ENCODE measurements at places on chromosomes 3 and 15.

DNA sequence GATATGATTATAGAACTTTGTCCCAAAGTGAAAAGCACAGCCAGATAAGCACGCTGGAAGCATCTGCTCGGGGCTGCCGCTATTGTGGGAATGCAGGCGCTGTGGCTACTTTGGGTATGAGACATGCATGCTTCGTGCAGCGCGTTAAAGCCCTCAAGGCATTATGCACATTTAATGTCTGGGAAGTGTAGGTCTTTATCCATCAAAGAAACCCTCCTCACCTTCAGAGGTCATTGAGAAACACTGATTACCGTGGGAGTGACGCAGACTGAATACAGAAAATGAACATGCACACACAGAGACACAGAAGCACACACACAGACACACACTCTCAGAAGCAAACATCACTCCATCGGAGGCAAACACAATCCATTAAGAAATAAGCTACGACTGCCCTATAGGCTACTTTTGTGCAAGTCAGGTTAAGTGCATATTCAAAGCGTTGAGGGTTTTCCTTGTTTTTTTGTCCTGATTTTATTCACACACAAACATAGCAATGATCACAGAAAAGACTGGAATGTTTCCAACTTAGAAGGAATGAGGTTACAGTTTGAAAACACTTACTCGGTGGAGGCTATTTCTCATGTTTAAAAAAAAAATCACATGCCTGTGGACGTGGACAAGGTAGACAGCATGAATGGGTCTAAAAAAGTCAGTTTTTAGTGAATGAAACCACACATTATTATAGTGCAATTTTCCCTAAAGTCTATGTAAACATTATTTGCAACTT lies 68.5 kb downstream of the PLCH1 start:
- DNase-seq: no peak

GRCh38 chr3:169029674-169030285 lies 633.7 kb downstream of the MECOM start:
- DNase-seq: no peak

GRCh38 chr3:72538070-72538745 lies 310.0 kb downstream of the SHQ1 start:
- peak; percentile 67 for DNase-seq

DNA sequence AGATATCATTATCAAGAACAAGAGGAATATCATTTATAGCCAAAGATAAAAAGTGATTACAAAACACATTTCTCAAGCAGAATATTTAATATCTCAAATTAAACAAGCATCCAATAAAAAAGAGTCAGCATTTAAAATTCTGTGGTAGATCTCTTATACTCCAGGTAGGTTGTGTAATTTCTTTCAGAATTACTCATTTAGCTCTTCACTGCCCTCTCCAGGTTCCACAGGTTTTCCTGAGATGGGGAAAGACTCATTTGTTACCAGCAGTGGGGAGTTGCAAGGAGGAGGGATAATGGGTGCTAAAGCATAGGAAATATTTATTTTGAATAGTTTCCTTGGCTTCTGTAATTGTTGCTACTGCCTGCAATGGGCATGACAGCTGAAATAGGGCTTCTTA lies 83.1 kb upstream of the RASGRP1 start:
- DNase-seq: no peak

DNA sequence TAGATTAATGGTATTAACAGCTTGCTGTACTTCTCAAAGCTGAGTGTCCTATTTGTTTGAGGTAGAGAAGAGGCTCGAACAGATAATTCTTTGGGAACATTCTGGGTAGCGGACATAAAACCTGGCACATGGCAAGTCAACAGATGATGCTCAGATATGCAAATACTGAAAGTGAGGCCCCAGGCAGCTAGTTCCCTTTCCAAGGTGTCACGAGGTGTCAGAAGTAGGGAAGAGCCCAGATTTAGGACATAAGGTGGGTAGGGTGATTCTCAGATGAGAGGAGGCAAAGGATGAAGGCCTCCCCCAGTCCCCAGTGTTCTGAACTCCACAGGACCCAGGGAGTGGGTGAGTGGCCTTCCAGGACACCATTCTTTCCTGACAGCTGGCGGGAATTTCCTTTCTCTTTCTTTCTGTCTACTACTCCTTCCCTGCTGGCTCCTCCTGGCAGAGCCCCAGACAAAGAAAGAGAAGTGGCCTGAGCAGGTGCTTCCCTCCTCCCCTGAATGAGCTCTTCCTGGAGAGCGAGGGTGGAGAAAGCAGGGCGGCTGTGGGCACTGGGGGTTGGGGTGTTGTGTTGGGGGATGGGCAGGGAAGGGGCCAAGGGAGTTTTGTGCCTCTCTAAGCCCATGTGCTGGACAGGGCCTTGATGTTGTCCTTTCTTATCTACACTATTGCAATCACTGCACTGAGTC lies 87.5 kb downstream of the CORO2B start:
- DNase-seq: no peak

GRCh38 chr3:57314204-57314603 lies 21.7 kb upstream of the ASB14 start:
- no peak for DNase-seq

DNA sequence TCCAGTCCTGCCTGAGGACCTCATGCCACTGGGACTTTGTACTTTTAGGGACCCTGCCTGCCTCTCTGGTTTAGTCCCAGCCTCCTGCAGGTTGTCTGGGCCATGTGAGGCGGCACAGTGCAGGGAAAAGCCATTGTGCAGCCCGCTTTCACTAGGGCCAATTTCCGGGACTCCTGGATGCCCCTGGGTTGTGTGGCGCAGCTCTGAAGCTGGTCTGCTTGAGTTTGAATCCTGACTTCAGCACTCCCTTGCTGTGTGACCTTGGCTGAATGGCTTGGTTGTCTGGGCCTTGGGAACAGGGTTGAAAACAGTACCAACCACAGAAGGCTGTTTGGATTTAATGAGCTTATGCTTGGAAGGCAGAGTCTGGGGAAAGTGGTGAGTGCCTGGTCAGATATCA lies 8.3 kb downstream of the TEX264 start:
- DNase-seq: no peak

- no peak for DNase-seq
These were observed 95.5 kb upstream of the SETMAR start for GRCh38 chr3:4207672-4208071.

DNA sequence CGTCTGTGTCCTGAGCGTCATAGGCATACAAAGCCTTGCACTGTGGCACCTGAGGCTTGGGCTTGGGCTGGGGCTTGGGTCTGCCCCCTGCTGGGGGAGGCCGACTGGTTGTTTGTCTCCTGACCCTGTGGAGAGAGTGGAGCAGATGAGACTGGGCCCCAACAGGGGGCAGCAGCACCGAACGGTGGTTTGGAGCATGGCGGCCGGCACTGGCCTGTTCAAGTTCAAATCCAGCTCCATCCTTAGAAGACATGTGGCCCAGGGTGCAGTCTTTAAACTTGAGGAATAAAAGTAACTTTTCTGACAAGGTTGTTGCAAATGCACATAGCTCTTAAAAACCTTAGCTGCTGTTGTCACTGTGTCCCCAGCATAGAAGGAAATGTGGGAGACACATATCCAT lies 33.3 kb downstream of the CCNB2 start:
- peak; percentile 32 for DNase-seq

DNA sequence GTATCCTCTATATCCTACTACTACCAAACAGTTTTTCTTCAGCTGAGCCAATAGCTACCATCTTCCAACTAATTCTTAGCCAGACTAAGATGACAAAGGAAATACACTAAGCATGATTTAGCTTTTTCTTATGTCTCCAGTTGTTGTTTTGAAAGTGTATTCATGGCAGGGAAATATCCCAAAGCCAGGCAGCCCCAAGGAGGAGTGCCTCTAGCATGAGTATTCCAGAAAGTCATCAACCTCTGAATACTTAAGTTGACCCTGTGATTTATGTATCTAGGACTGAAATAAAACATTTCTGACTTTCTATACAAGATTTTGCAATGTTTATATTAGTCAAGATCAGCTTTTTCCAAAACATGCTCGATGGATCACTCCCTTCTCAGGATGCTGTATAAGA lies 449.1 kb downstream of the IL5RA start:
- no peak for DNase-seq

GRCh38 chr15:69486481-69487110 lies 34.0 kb downstream of the RPLP1 start:
- DNase-seq: no peak

DNA sequence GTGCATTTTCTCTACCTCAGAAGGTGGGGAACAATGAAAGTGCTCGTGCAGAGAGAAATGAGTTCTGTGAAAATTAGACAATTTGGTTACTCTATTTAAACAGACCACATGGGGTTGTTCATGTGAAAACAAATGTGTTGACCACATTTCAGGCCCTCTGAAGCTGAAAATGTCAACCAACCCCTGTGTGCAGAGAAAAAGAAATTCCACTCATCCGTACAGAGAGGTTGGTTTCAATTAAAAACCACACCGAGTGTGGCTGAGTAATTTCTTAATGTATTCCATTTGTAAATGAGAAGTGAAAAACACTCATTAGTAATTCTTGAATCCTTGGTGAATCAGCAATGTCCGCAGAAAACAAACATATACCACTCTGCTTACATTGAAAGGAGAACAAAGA lies 46.9 kb upstream of the SLC7A14 start:
- no peak for DNase-seq

- DNase-seq: no peak
These were observed 145.9 kb upstream of the GALNT15 start for GRCh38 chr3:16028604-16029003.

DNA sequence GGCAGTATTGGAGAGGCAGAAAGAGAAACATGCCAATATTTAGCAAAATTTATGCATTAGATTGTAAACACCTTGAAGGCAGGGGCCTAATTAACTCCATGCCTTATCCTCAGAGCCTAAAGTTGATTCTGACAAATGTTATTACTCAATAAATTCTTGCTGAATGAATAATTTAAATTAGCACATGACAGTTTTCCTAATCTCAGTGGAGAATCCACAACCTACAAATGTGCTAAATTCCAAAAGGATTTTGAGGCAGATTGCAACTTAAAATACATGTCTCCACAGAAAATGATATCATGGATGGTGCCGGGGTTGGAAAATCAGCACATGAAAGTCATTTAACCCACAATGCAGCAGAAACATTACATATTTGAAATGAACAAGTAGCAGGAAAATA lies 41.1 kb upstream of the NANOGP8 start:
- no peak for DNase-seq

DNA sequence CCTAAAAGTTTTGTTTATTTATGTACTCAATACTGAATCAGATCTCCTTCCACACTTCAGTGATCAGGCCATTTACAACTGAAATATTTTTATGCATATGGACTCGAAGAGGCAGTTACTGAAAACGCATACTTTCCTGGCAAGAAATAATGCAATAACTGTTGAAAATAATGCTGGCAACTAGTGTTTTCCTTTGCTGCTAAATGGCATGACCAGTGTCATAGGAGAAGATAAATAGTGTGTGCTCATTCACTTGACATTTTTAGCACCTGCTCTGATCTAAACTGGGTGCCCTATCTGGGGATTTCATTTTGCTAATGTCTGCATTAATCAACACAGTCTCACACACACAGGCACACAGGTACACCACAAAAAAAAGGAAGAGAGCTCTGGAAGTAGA lies 695.2 kb downstream of the TUSC7 start:
- no peak for DNase-seq

Measured in inflammatory macrophage (primary cell).